ENCODE measurements at places on chromosomes 7 and 10. TPM values are rescaled to one million over a fixed set of nuclear protein-coding genes. Genes with fewer than 3 reads are reported as not detected.
A peak's percentile ranks its signal among the peaks of the same experiment; 100 is the strongest.

DNA sequence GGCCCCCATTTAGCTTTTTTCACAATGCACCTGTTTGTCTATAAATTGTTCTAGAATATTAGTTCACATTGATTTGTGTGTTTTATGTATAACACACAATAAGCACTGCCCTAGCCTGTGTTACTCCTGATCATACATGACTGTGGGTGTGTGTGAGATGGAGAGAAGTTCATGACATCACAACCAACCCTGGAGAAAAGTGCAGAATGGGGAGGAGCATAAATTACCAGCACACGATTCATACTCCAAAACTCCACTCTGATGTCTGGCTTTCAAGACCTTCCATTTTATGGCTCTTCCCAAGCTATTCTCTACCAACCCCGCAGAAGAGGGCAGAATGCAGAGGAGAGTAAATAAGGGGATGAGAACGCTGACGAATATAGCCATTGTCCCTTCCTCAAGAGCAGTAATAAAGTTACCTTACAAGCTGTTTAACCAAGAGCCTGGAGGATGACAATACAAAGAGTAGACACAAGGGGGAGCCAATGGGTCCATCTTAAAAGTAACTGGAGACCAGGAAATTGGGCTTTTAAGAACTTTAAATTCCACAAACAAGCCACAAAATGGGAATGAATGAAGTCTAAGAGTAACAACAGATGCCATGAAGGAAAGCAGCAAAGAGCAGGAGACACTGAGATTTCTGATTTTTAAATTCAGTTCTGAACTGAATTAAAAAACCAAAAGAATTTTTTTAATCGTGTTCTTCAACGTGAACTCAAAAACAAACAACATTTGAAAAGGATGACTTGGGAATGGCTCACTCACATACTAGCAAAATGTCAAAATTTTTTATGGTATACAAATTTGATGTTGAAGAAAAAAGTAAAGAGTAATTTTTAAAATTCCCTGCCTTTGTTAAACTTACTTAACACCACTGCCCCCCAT, 159.6 kb downstream of the PARD3 start:
- no peaks in the 10 kb centered on the region for H3K4me1 ChIP-seq
- no peak overlapping the region for H3K4me3 ChIP-seq
- no peak overlapping the region for H3K27ac ChIP-seq
- DNase-seq, result no peak
- no peaks in the 10 kb centered on the region for H3K36me3 ChIP-seq
- H3K27me3 ChIP-seq, result peaks cover 5% of the 10 kb centered on the region

NKX2-3 gene
- not detected for total RNA-seq

- no peaks in the 10 kb centered on the region for H3K4me1 ChIP-seq
- no peak overlapping the region for H3K27ac ChIP-seq
- H3K36me3 ChIP-seq, result no peaks in the 10 kb centered on the region
- DNase-seq, result no peak
- H3K27me3 ChIP-seq, result no peaks in the 10 kb centered on the region
Observed at GRCh38 chr7:118671149-118671548, 446.6 kb downstream of the ANKRD7 start.

DNA sequence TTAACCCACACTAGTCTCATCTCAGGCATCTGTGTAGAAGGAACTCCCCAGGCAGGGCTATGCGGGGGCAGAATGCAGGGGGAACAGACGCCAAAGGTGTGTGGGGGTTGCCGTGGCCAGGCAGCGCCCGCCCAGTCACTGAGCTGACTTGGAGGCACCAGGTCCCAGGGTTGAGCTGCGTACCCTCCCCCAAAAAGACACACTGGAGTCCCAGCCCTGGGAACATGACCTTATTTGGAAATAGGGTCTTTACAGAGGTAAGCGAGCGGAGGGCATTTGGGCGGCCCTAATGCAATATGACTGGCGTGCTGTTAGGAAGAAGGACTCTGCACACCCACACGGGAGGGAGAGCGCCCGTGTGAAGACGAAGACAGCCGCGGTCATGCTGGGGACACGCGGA, 274.5 kb downstream of the DNAJB6 start:
- H3K27me3 ChIP-seq, result no peaks in the 10 kb centered on the region
- DNase-seq, result no peak
- no peaks in the 10 kb centered on the region for H3K36me3 ChIP-seq
- H3K27ac ChIP-seq, result peak overlapping the region; percentile 45
- peak overlapping the region; percentile 16 for H3K4me3 ChIP-seq

GIMAP8 gene
- 31.0 TPM for total RNA-seq

GRCh38 chr7:87013840-87014190, 45.6 kb downstream of the ELAPOR2 start:
- DNase-seq, result no peak
- H3K4me3 ChIP-seq, result no peak overlapping the region
- no peak overlapping the region for H3K27ac ChIP-seq
- H3K36me3 ChIP-seq, result no peaks in the 10 kb centered on the region

DNA sequence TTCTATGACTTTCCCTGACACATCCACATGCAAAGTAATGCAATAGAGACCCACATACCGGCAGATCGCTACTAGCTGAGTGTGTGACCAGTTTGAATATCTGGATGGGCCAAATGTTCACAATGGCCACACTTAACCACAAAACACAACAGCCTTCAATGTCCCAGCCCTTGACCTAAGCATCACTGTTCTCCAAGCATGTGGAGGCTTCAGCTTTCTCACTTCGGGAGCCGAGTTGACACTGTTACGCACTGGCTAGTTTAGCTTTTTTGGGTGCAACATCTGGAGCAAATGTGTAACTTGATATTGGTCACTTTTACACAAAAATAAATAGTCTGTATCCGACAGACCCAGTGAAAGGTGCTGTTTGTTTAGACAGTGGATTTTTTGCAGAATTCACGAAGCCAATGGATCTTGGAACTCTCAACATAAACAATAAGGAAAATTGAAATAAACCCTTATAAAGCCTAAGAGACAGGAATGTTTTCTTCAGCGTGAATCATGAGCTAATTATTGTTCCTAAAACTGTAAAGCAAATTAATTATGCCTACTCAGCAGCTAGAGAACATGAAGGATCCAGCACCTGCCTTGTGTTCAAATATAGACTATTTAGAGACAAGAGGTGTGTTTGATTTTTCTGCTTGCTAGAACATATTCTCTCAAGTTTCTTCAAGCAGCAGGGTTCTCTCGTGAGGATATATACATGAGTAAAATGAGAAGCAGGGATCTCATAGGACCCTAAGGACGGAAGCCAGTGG, 117.6 kb upstream of the JCAD start:
- H3K36me3 ChIP-seq, result no peaks in the 10 kb centered on the region
- no peak overlapping the region for H3K27ac ChIP-seq
- no peaks in the 10 kb centered on the region for H3K4me1 ChIP-seq
- peaks cover 28% of the 10 kb centered on the region for H3K27me3 ChIP-seq
- no peak for DNase-seq
- no peak overlapping the region for H3K4me3 ChIP-seq

DNA sequence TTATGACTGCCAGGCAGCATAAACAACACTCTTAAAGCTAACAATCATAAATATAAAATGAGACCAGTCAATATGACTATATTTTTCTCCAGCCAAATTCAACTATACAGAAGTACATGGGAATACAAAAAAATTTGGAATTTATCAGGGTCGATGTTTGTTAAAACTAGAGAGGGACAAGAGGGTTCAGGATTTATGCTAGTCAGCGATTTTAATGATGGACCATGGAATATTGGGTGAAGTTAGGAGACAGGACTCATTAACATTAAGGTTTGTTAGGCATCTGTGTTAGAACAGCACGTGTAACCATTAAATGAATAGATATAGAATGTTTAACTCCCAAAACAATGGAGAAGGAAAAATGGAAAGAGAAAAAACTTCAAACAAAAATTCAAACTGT, 146.2 kb downstream of the SEM1 start:
- H3K36me3 ChIP-seq, result no peaks in the 10 kb centered on the region
- peaks cover 3% of the 10 kb centered on the region for H3K27me3 ChIP-seq
- DNase-seq, result no peak
- no peak overlapping the region for H3K4me3 ChIP-seq

CLRN3 gene
- total RNA-seq, result not detected

CPN1 gene
- not detected for total RNA-seq

TMEM236 gene
- 0.08 TPM for total RNA-seq

GRCh38 chr7:47480576-47481538, 101.1 kb downstream of the TNS3 start:
- no peaks in the 10 kb centered on the region for H3K36me3 ChIP-seq
- DNase-seq, result no peak
- no peak overlapping the region for H3K27ac ChIP-seq
- no peak overlapping the region for H3K4me3 ChIP-seq
- no peaks in the 10 kb centered on the region for H3K27me3 ChIP-seq
- H3K4me1 ChIP-seq, result no peaks in the 10 kb centered on the region

- H3K4me1 ChIP-seq, result peaks cover 28% of the 10 kb centered on the region
- DNase-seq, result no peak
- peaks cover 28% of the 10 kb centered on the region for H3K36me3 ChIP-seq
- no peak overlapping the region for H3K27ac ChIP-seq
Observed at GRCh38 chr10:27530477-27530876, 26.4 kb downstream of the RAB18 start.

DNA sequence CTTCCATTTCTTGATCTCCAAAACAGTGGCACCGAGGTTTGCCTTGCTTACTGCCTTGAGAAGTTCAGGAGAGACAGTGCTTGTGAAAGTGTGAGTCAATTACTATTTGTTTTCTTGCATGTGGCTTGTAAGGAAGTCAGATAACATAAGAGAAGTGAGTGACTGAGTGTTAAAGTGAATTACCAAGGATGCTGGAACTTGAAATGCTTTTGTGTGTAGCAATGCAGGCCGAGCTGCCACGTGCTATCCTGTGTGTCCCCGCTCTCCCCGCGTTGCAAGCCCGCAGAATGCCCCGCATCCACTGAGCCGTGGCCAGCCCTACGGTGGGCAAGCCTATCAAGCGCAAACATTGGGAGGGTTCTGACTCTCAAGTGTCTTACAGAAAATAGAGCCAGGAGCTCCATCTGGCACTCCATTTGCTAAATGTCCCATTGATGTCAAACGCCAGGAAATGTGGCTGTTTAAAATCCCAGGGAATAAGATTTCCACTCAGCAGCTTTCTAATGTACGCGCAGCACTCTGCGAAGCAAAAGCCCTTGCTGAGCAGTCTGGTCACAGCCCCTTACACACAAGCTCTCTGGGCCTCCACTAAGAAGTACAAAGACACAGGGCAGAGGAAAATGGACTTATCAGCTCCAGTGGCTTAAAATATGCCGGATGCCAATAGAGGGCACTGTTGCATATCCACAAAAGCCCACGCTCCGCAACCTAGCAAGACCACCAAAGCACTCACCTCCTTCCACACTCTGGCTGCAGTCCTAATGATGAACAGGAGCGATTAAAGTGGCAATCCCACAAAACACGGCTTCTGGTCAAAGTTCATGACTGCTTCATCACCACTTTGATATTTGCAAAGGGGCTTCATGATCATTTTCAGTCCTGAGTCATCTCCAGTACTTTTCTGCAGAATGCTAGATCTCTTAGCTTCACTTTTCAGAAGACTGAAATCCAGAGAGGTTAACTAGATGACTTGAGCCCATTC, 158.0 kb upstream of the ITGB1 start:
- H3K27ac ChIP-seq, result no peak overlapping the region
- peaks cover 16% of the 10 kb centered on the region for H3K4me1 ChIP-seq
- no peak overlapping the region for H3K4me3 ChIP-seq
- DNase-seq, result no peak
- H3K36me3 ChIP-seq, result peaks cover 2% of the 10 kb centered on the region

DNA sequence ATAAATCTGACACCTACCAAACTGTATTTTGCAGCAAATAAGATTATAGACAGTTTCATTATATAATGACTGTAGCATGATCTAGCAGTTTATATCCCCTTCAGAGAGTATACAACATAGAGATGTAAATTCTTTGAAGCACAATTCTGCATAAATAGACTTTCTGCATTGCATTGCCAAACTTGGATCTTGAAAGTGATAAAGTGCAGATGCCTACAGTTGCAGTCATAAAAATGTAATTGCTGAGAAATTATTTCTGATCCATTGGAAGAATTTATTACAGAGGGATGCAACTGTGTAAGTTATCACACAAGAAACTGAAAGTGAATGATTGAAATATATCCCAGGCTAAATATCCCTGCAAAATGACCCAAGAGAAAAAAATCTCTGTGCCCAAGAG, 65.1 kb downstream of the CTNNA3 start:
- DNase-seq, result no peak
- no peak overlapping the region for H3K4me3 ChIP-seq
- peaks cover 2% of the 10 kb centered on the region for H3K36me3 ChIP-seq
- no peaks in the 10 kb centered on the region for H3K4me1 ChIP-seq
- no peak overlapping the region for H3K27ac ChIP-seq

PRPS1L1 gene
- total RNA-seq, result not detected

GRCh38 chr10:105968666-105969065, 1195.8 kb downstream of the SORCS1 start:
- DNase-seq, result no peak
- no peaks in the 10 kb centered on the region for H3K36me3 ChIP-seq
- H3K4me3 ChIP-seq, result no peak overlapping the region
- no peaks in the 10 kb centered on the region for H3K4me1 ChIP-seq

- peaks cover 4% of the 10 kb centered on the region for H3K27me3 ChIP-seq
- H3K36me3 ChIP-seq, result peaks cover 15% of the 10 kb centered on the region
- H3K4me1 ChIP-seq, result no peaks in the 10 kb centered on the region
- H3K4me3 ChIP-seq, result no peak overlapping the region
- H3K27ac ChIP-seq, result no peak overlapping the region
Observed at GRCh38 chr7:130154501-130155317, 50.5 kb downstream of the TMEM209 start.

ICA1 gene
- total RNA-seq, result 0.91 TPM

- peaks cover 2% of the 10 kb centered on the region for H3K27me3 ChIP-seq
- no peaks in the 10 kb centered on the region for H3K4me1 ChIP-seq
- no peak overlapping the region for H3K27ac ChIP-seq
- no peak overlapping the region for H3K4me3 ChIP-seq
- no peak for DNase-seq
Observed at GRCh38 chr10:120336306-120336910, 120.6 kb upstream of the PLPP4 start.

CALHM2 gene
- 124 TPM for total RNA-seq

MUC12 gene
- total RNA-seq, result not detected

RAB19 gene
- total RNA-seq, result 8.1 TPM

TYW1B gene
- total RNA-seq, result 4.0 TPM

GRCh38 chr7:88344956-88345832, 38.5 kb upstream of the STEAP4 start:
- H3K4me3 ChIP-seq, result no peak overlapping the region
- H3K27me3 ChIP-seq, result peaks cover 26% of the 10 kb centered on the region
- no peak overlapping the region for H3K27ac ChIP-seq
- DNase-seq, result no peak
- no peaks in the 10 kb centered on the region for H3K36me3 ChIP-seq

- H3K27me3 ChIP-seq, result peaks cover 10% of the 10 kb centered on the region
- H3K4me1 ChIP-seq, result no peaks in the 10 kb centered on the region
- no peak for DNase-seq
- H3K36me3 ChIP-seq, result no peaks in the 10 kb centered on the region
Observed at GRCh38 chr7:101650579-101651081, 21.5 kb upstream of the MYL10 start.

GRCh38 chr10:111890046-111890445, 293.5 kb downstream of the GPAM start:
- H3K4me3 ChIP-seq, result no peak overlapping the region
- no peak overlapping the region for H3K27ac ChIP-seq
- no peak for DNase-seq

MEOX2 gene
- not detected for total RNA-seq

Data from activated naive CD8-positive, alpha-beta T cell treated with anti-CD3 and anti-CD28 coated beads, Interleukin-2, amount 10 ng/mL, durations not matched to agents 7 days and 5 days (primary cell).